ENCODE measurements at places on chromosomes 1 and 21. TPM values are rescaled to one million over a fixed set of nuclear protein-coding genes. Genes with fewer than 3 reads are reported as not detected.

DNA sequence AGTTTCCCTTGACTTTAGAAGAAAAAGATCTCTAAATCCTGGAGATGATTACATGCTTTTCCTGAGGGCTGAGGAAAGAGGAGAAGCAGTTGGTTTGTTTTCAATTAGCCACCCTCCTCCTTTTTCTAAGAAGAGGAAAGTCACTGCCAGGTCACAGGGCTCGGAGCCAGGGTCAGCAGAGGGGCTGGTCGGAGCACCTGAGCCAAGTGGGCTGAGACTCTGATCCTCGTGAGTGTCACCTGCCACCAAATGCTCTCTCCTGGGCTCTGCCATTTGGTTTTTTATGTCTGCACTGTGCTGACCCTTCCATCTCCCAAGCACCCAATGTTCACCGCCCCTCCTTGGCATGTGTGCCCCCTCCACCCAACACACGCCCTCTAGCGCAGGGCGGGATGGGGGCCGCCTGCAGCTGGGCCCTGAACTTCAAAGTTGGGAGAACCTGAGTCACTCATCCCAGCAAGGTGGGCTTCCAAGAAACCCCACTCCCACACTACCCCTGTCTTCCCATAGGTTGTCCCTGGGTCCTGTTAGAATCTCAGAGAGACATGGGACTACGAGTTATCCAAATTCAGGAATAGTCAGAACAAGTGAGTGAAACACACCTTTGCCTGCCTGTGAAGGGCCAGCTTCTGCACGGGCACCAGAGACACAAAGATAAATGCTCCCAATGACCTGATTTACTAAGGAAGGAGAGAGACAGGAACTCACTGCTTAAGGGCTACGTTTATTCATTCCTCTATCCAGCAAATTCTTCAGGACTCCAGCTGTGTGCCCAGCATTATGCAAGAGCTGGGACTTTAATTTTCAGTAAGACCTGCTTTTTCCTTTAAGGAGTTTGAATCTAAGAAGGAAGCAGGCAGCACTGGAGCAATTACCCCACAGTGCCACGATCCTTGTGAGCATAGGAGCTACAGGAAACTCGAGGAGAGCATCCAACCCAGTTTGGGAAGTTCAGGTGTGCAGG, 127.5 kb downstream of the RHOU start:
- DNase-seq: no peak

The S100A14 gene
- 0.16 TPM for total RNA-seq

The FCGR3A gene
- total RNA-seq: not detected

DNA sequence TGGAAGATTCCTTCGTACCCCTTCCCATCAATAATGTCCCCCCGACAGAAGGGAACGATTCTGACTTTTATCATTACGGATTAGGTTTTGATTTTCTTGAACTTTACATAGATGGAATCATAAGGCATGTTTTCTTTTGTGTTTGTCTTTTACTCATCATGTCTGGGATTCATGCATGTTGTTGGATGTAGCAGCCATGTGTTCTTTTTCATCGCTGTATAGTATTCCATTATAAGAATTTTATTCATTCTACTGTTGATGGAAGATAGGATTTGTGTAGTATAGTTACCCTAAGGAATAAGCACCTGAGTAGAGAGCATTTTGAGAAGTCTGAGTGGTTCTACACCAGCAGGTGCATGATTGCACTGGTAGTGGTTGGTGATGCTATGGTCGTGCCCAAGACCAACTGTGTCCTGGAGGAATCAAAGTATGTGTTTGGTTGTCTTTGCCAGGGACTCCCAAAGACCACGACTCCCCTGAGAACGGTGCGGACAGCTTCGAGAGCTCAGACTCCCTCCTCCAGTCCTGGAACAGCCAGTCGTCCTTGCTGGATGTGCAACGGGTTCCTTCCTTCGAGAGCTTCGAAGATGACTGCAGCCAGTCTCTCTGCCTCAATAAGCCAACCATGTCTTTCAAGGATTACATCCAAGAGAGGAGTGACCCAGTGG, 13.5 kb downstream of the ETS2 start:
- DNase-seq: no peak

- no peak for DNase-seq
Observed at GRCh38 chr1:3002349-3003038, 18.8 kb upstream of the ACTRT2 start.

DNA sequence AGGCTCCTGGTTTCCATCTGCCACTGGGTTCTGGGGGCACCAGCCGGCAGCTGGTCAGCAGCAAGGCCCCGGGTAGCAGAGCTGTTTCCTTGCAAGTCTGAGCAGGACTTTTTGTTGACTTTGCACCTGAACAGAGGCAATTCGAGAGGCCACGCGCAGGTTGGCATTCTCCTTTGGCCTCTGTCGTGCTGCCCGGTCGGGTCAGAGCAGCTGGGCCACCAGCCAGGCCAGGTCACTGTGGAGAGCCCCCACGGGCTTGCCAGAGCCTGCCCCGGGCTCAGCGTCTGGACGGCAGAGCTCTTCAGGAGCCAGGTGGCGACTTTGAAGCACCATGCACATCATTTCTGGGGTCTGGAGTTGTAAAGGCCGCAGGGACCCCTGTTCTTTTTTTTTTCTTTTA, 28.4 kb upstream of the TMEM52 start:
- DNase-seq: no peak
